ENCODE measurements at places on chromosomes 2 and 18. TPM values are rescaled to one million over a fixed set of nuclear protein-coding genes. Genes with fewer than 3 reads are reported as not detected.

COX5B gene
- total RNA-seq, result 228 TPM

SERPINB4 gene
- total RNA-seq, result not detected

GPR55 gene
- total RNA-seq, result not detected

DNA sequence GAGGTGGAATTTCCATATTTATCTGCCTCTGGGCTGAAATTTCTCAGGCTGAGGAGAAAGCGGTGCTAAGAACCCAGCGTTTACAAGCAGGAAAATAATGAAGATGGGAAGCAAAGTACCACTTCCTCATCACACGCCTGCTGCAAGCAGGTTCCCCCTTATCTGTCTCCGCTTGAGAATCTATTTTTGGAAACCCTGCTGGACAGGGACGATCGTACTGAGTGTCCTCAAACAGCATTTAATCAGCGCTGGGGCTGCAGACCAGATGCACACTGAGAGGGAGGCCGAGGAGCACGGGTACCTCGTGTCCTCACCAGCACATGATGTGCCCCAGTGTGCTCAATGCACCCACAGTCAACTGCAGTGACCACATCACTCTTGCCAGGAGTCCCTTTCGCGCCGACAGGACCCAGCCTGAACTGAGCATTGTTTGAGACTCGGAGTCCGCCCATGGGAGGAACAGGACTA is 160.4 kb downstream of the HDAC4 start:
- DNase-seq, result no peak
- no peaks in the 10 kb centered on the region for H3K36me3 ChIP-seq
- no peak overlapping the region for H3K27ac ChIP-seq
- H3K27me3 ChIP-seq, result peaks cover 2% of the 10 kb centered on the region

DNA sequence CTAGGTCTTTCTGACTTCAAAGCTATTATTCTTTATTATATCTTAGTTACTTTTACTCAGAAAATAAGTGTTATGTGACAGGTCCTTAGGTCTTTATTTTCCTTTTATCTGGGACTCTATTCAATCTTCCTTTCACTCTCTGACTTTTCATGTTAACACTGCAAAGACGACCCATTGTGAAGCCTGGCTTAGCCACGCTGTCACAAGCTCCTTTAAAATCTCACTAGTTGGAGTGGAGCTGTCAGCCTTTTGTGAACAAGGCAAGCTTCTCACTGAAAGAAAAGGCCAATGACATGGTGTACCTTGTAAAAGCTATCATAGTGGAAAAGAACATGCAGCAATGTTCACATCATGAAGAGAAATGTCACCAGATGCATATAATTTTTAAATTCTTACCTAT is 1130.7 kb upstream of the FAM98A start:
- no peaks in the 10 kb centered on the region for H3K36me3 ChIP-seq
- H3K4me1 ChIP-seq, result no peaks in the 10 kb centered on the region
- no peak for DNase-seq
- no peak overlapping the region for H3K27ac ChIP-seq
- H3K27me3 ChIP-seq, result no peaks in the 10 kb centered on the region
- no peak overlapping the region for H3K4me3 ChIP-seq

DNA sequence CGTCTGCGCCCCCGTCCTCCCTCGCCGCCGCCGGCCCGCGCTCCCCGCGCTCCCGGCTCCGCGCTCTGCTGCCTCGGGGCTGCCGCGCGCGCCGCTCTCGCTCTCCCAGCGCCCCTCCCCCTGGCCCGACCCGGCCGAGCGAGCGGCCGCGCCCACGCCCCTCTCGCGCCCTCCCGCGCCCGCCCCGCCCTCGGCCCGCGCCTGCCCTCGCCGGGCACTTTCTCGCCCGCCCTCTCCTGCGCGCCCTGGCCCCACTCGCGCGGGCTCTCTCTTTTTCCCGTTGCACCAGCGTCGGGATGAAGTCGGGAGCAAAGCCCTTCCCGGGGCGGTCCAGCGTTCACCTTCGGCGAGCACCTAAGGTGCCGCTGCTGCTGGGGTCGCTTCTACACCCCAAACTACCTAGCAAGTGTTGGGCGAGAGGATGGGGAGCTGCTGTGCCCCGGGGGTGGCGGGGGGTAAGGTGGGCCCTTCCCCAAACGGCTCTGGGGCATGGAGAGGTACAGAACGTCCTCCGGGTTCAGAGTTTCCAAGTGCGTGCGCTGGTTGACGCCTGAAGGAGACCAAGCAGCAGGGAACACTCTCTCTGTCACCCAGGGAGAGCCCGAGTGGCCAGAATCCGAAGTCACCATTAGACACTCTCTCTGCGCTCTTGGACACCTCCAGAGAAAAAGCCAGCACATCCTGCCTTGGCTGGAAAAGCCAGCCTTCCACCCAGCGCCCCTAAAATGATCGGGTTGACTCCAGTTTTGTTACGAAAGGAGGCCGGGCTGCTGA is at the start of gene COLEC12:
TSS of gene COLEC12 (minus strand) at position 70 of the 774 bp plus-strand sequence. CDS start 187 bp downstream, outside the sequence.
- peaks cover 14% of the 10 kb centered on the region for H3K4me1 ChIP-seq
- no peak for DNase-seq
- H3K27me3 ChIP-seq, result peaks cover 52% of the 10 kb centered on the region
- peak within 1 kb of the TSS; percentile 79 for H3K4me3 ChIP-seq

DNA sequence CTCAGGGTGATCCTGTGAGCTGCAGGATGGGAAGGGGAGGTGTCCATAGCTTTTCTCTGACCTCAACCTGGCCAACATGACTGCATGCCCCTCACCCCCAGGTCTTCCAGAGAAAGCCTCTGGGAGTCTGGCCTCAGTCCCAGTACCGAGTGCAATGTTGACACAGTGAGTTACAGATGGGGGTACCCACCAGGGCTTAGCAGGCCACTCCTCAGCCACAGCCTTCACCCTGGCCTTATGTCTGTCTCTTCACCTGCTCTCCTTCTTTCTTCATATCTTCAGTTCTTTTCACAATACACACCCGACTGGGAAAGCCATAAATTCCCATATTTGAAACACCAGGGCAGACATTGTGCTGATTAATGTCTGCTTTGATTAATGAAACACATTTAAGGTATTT is 33.5 kb downstream of the AOX1 start:
- peak overlapping the region; percentile 68 for H3K27ac ChIP-seq
- DNase-seq, result no peak
- no peak overlapping the region for H3K4me3 ChIP-seq
- H3K4me1 ChIP-seq, result peaks cover 78% of the 10 kb centered on the region
- peaks cover 30% of the 10 kb centered on the region for H3K36me3 ChIP-seq
- no peaks in the 10 kb centered on the region for H3K27me3 ChIP-seq

DNA sequence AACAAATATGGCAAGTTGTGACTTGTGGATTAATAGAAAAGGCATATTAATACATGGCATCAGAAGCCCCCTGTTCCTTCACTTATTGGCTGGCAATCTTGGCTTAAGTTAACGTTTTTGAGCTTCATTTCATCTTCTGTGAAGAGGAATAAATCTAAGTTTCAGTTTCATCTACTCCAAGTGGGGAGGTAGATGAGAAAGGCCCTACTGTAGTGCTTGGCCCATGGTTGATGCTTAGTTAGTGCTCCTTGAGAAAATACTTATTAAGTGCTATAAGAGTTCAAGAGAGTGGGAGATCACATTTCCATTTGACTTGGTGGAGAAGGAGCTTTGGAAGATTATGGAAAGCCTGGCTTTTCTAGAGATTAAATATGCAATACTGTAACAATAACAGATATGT is 244.3 kb downstream of the BABAM2 start:
- 0 out of 2 replicates have a peak, but pooled peaks cover 2% of the 10 kb centered on the region for H3K27me3 ChIP-seq
- H3K4me3 ChIP-seq, result no peak overlapping the region
- H3K36me3 ChIP-seq, result peaks cover 14% of the 10 kb centered on the region

DNA sequence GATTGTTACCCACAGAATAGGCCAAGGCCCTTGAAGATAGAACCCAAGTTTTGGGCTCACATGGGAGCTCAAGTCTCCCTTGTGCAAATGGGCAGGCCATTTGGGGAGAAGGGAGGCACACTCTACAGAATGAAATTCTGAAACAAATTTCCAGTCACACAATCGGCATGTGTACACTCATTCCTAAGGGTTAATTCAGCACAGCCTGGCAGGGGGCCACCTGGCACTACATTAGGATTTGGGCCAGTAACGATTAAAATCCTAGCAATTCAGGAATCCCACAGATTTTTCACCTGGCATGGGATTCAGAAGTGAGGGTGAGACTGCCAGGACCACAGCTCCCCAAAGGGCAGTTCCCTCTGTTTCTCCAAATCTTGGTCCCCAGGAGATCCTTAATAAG is 46.4 kb downstream of the BMP10 start:
- H3K27me3 ChIP-seq, result peaks cover 3% of the 10 kb centered on the region
- no peaks in the 10 kb centered on the region for H3K36me3 ChIP-seq
- peaks cover 59% of the 10 kb centered on the region for H3K4me1 ChIP-seq
- peak overlapping the region; percentile 43 for H3K27ac ChIP-seq
- H3K4me3 ChIP-seq, result peak overlapping the region; percentile 37

DNA sequence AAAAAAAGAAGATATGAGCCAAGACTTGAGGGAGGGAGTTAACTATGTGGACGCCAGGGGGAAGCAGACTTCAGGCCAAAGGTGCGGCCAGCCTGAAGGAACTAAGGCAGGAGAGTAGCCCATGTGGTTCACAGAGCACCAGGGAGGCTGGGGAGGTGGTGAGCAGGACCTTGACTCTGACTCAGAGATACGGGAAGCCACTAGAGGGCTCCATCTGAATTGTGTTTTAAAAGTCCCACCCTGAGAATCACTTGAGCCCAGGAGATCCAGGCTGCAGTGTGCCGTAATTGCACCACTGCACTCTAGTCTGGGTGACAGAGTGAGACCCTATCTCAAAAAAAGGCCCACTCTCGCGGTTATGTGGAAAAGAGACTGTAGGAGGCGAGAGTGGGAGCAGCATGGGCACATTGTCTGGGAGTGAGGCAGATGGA is 12.3 kb downstream of the CEP192 start:
- no peak overlapping the region for H3K4me3 ChIP-seq
- H3K27me3 ChIP-seq, result peaks cover 2% of the 10 kb centered on the region
- no peak overlapping the region for H3K27ac ChIP-seq
- peaks cover 7% of the 10 kb centered on the region for H3K36me3 ChIP-seq

DNA sequence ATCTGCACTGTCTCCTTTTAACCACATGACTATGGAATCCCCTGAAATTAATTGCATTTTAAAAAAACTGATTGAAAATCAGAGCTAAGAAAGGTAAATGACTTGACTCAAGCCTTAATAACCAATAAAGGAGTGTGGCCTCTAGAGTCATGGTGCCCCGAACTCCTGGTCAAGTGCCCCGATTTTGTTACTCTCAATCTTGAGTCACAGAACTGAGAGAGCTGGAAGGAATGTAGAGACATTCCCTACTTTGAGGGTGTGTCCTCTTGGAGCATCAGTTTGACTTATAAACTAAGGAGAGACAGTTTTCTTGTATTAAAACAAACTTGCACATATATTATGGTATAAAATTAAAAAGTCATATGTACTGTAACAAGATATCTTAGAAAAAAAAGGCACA is 2.4 kb downstream of the WDR43 start:
- peak overlapping the region; percentile 54 for H3K27ac ChIP-seq
- H3K27me3 ChIP-seq, result no peaks in the 10 kb centered on the region
- H3K4me3 ChIP-seq, result peak overlapping the region; percentile 98
- peaks cover 61% of the 10 kb centered on the region for H3K4me1 ChIP-seq

GRCh38 chr2:239299218-239299939 is 101.4 kb downstream of the HDAC4 start:
- no peak for DNase-seq
- H3K27ac ChIP-seq, result no peak overlapping the region
- H3K36me3 ChIP-seq, result no peaks in the 10 kb centered on the region
- no peaks in the 10 kb centered on the region for H3K27me3 ChIP-seq
- H3K4me1 ChIP-seq, result no peaks in the 10 kb centered on the region

DNA sequence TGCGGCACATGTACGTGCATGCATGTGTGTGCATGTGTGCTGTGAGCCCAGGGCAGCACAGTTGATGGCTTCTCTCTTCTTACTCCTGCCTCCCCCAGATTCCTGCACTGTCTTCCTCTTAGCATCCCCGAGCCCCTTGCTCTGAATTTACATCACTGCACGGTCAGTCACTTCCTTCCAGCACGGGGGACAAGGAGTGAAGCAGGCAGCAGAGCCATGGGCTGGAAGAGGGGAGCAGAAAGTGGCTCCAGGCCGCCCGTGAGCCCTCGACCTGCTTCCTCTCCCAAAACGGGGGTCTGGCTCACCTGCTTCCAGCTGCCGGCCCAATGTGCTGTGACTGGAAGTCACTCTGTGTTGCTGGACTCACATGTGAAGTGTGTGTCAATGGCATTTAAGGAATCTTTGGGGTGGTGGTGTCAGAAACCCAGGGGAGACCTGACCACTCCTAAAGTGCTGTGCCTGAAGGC is 106.1 kb downstream of the FAM210A start:
- no peak for DNase-seq
- no peak overlapping the region for H3K27ac ChIP-seq
- no peaks in the 10 kb centered on the region for H3K4me1 ChIP-seq
- no peaks in the 10 kb centered on the region for H3K36me3 ChIP-seq

- no peak for DNase-seq
- H3K36me3 ChIP-seq, result no peaks in the 10 kb centered on the region
- no peak overlapping the region for H3K27ac ChIP-seq
- peaks cover 6% of the 10 kb centered on the region for H3K27me3 ChIP-seq
These were observed 139.8 kb downstream of the RNF152 start for GRCh38 chr18:61752973-61753372.

GRCh38 chr2:39394516-39394961 is 42.5 kb downstream of the MAP4K3 start:
- H3K27me3 ChIP-seq, result no peaks in the 10 kb centered on the region
- no peak for DNase-seq
- H3K36me3 ChIP-seq, result peaks cover 13% of the 10 kb centered on the region
- no peak overlapping the region for H3K4me3 ChIP-seq

DNA sequence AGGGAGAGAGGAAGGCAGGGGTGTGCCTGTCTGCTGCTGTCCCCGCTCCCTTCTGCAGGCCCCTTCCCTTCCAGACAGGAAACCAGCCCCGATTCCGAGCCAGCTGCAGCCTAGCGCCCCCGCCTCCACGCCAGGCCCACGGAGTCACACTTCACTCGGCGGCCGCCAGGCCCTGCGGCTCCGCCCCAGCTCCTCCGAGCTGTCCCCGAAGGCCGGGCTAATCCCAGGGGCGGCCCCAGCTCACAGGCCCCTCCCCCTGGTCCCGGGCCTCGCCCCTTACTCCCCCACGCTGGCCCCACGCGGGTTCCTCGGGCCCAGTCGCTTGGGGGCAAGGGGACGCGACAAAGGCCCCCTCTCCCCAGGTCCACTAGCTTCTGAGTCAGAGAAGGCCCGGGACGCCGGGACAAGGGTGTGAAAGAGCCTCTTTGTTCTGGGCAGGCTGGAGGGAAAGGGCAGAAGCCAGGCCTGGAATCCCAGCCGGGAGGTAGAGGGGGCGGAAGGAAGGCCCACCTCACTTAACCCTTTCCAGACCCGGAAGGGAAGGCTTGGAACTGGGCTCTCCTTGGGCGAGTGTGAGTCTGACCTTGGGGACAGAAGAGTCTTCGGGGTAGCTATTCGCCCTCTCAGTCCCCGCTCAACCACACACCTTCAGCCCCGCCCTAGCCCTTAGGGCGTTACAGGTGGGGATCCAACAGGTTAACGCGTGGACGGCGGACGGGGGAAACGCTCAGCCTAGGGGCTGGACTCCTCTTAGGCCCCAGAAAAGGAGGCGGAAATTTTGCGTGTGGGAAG is 1.2 kb downstream of the RTKN start:
- H3K4me3 ChIP-seq, result peak overlapping the region; percentile 95
- no peaks in the 10 kb centered on the region for H3K36me3 ChIP-seq
- peaks cover 48% of the 10 kb centered on the region for H3K4me1 ChIP-seq
- H3K27me3 ChIP-seq, result no peaks in the 10 kb centered on the region

GRCh38 chr2:10019602-10020400 is 23.5 kb upstream of the KLF11 start:
- peaks cover 21% of the 10 kb centered on the region for H3K27me3 ChIP-seq
- H3K4me3 ChIP-seq, result no peak overlapping the region
- H3K36me3 ChIP-seq, result no peaks in the 10 kb centered on the region
- H3K27ac ChIP-seq, result no peak overlapping the region

GRCh38 chr18:370751-371608 is 103.1 kb upstream of the THOC1 start:
- DNase-seq, result no peak
- peak overlapping the region; percentile 40 for H3K27ac ChIP-seq
- H3K36me3 ChIP-seq, result peaks cover 4% of the 10 kb centered on the region
- peaks cover 10% of the 10 kb centered on the region for H3K27me3 ChIP-seq
- peaks cover 33% of the 10 kb centered on the region for H3K4me1 ChIP-seq

- no peak overlapping the region for H3K27ac ChIP-seq
- peaks cover 20% of the 10 kb centered on the region for H3K36me3 ChIP-seq
- H3K4me3 ChIP-seq, result no peak overlapping the region
These were observed 47.0 kb downstream of the ARMC9 start for GRCh38 chr2:231245249-231246094.
